ENCODE measurements at places on chromosomes 12 and 14. TPM values are rescaled to one million over a fixed set of nuclear protein-coding genes. Genes with fewer than 3 reads are reported as not detected.

The CNOT2 gene
- 136 TPM for total RNA-seq

The PAPLN gene
- 1.1 TPM for total RNA-seq

The NANOG gene
- 4.5 TPM for total RNA-seq

The TMTC1 gene
- 0.95 TPM for total RNA-seq

The ALDH2 gene
- 98.5 TPM for total RNA-seq

The AMN gene
- not detected for total RNA-seq

The KRT78 gene
- not detected for total RNA-seq

The TAS2R9 gene
- not detected for total RNA-seq

The TMEM119 gene
- total RNA-seq: 0.36 TPM

The RND1 gene
- 1.0 TPM for total RNA-seq

The RILPL1 gene
- 19.8 TPM for total RNA-seq

The KRT79 gene
- total RNA-seq: not detected

The KDM5A gene
- total RNA-seq: 86.3 TPM

The KRT74 gene
- total RNA-seq: not detected

Measured in endothelial cell (in vitro differentiated cells).